ENCODE measurements at places on chromosomes 5 and 9.

DNA sequence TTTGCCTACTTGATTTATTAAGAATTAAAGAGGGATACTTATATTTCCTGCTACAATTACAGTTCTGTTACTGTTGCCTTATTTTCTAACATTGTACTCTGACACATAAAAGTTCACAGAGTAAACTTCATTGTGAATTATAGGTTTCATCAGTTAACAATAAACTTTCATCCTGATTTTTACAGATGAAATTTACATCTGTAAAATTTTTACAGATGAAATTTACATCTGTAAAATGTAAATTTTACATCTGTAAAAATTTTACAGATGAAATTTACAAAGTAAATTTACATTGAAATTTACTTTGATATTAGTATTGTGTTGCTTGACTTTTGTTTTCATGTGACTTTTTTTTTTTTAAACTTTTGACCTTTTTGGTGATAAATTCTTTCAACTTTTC lies 9.3 kb downstream of the ZBTB43 start:
- no peak for DNase-seq

DNA sequence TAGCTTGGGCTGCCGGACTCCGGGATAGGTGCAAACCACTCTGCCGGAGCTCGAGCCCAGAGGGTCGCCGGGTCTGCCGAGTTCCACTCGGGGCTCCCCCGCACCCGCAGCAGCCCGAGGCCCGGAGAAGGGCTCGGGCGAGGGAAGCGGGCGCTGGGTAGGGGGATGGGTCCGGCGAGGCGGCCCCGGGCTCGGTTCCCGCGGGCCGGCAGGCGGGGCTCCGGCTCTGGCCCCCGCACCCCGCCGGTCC lies 507 bp downstream of the RICTOR start:
- no peak for DNase-seq

DNA sequence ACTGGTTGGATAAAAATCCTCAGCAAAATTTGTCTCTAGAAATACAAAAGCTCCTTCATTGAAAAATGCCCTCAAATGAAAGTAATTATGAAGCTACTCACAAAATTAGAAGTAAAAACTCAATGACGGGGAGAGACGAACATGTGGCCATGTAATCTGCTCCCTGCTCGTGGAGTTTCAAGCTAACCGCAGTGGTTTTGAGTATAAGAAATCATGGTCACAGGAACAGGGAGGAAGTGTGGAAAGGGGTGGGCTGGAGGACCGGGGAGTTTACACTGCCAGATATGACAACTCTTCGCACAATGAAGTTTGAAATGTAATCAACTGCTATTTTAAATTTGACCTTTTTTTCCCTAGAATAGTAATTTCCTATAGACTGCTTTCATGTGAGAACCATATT lies 765.4 kb upstream of the DMAC1 start:
- no peak for DNase-seq

DNA sequence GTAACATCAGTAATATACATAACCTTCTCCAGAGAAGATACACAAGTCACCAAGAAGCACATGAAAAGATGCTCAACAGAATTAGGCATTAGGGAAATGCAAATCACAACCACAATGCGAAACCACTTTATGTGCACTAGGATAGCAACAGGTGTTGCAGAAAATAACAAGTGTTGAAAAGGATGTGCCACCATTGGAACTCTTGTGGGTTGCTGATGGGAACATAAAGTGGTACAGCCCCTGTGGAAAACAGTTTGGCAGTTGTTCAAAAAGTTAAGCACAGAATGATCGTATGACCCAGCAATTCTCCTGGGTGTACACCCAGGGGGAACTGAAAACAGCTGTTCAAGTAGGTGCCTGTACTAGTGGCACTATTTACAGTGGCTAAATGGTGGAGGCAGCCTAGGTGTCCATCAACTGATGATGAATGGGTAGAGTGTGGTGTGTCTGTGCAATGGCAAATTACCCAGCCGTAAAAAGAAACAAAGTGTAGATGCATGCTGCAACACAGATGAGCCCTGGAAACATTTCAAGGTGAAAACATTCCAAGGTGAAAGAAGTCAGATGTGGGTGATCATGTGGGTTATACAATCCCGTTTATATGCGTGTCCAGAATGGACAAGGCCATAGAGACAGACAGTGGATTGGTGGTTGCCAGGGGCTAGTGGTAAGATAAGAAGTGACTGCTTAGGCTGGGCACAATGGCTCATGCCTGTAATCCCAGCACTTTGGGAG lies 27.2 kb downstream of the CCDC69 start:
- DNase-seq = no peak

DNA sequence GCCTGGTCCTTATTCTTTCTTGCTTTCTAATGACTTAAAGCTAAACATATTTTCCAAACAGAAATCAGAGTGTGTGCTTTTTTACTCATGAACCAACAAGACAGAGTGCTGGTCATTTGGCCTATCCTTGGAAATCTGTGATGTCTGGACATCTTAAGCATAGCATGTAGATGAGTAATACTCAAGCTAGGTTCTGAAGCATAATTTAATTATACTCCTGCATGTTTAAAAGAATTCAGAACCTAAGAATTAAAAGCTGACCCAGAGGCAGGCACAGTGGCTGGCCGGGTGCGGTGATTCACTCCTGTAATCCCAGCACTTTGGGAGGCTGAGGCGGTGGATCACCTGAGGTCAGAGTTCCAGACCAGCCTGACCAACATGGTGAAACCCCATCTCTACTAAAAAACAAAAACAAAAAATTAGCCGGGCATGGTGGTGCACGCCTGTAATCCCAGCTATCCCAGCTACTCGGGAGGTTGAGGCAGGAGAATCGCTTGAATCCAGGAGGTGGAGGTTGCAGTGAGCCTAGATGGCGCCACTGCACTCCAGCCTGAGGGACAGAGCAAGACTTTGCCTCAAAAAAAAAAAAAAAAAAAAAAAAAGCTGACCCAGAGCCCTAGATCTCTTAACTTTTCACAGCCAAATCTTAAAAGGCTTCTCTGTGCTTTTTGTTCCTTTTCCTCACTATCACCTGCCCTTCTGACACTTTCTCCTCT lies 16.2 kb upstream of the TJP2 start:
- DNase-seq = no peak

- DNase-seq = no peak
Observed at GRCh38 chr5:151215546-151215880, 8.4 kb downstream of the CCDC69 start.

- no peak for DNase-seq
Observed at GRCh38 chr5:74717596-74717995, 32.6 kb downstream of the HEXB start.

DNA sequence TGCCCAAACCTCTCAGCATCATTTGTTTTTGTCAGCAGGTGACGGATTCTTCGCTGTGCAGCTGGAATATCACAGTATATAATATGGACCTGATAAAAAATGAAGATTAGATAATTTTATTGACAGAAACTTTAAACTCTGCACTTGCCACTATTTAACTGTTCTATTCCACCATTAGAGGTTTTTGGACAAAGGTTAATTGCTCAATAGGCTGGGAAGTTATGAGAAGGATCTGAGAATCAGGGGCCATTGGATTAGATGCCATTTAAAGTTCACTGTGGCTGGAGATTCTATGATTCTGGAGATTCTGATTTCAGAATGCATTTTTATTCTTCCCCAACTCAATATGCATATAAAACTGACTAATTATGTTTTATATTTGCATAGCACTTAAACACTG lies 59.8 kb upstream of the ANXA1 start:
- DNase-seq = no peak

- no peak for DNase-seq
Observed at GRCh38 chr9:3960661-3961144, 339.2 kb downstream of the GLIS3 start.

GRCh38 chr5:170168797-170169196 lies 63.1 kb downstream of the FOXI1 start:
- no peak for DNase-seq

DNA sequence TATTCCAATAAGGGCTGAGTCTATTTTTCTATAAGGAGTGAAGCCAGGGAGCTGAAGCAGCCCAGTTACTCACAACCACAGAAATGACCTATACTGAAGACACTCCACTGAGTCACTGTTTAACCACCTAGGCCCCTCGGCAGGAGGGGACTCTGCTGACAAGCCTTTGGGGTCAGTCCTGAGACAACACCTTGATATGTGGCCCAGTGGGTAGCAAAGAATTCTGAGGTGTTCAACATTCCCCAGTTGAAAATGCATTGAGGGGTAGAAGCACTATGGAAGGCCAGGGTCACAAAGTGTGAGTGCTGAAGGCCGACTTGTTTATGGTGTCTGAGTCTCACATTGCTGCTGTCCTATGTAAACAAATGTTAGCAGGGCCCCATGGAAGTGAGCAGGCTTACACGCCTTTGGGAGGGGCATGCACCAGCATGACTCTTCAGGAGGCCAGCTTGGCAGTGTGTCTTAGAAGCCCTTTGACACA lies 112.6 kb upstream of the NFIL3 start:
- DNase-seq = no peak

- DNase-seq = no peak
Observed at GRCh38 chr5:82684659-82685058, 392.5 kb downstream of the TMEM167A start.

DNA sequence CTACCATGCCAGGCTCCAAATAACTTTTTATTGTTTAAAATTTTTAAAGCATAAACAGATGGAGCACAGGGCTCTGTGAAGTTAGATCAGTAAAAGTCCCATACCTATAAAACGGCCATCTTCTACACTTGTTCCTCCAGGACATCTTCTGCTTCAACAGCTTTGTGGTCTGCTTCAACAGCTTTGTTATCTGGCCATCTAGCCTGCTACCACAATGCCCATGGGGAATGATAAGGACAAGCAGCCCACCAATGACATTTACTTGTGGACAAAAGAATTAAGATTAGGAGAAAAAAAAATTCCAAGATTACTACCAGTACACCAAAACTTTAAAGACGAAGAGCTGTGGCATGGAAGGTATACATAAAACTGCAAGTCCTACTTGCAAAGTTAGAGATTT lies 2.2 kb upstream of the VPS13A start:
- no peak for DNase-seq

GRCh38 chr5:56625541-56625940 lies 189.8 kb upstream of the MAP3K1 start:
- no peak for DNase-seq
